Activated gamma-delta T cell (primary cell): ENCODE measurements at places on chromosomes 13 and 19.

DNA sequence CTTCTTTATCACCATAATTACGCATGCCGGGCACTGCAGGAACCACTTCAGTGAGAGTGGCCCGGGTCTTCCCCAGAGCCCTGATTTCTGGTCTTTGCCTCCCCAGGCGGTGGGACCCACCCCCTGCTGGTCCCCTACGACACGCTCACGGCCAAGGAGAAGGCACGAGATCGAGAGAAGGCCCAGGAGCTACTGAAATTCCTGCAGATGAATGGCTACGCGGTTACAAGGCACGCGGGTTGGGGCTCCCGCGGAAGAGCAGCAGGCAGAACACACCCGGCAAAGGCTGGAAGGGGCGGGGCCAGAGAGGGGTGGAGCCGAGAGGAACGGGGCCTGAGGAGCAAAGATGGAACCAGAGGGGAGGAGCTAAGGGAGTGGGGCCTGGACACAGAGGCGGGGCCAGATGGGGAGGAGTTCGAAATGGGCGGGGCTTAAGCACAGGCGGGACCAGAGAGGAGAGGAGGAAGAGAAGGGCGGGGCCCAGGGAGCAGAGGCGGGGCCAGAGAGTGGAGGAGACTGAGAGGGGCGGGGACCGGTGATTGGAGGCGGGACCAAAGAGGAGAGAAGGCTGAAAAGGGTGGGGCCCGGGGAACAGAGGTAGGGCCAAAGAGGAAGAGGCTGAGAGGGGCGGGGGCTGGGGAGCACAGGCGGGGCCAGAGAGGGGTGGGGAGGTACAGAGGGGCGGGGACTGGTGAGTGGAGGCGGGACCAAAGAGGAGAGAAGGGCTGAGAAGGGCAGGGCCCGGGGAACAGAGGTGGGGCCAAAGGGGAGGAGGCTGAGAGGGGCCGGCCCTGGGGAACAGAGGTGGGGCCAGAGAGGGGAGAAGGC, 73.4 kb downstream of the RYR1 start:
- peak; percentile 63 for DNase-seq

DNA sequence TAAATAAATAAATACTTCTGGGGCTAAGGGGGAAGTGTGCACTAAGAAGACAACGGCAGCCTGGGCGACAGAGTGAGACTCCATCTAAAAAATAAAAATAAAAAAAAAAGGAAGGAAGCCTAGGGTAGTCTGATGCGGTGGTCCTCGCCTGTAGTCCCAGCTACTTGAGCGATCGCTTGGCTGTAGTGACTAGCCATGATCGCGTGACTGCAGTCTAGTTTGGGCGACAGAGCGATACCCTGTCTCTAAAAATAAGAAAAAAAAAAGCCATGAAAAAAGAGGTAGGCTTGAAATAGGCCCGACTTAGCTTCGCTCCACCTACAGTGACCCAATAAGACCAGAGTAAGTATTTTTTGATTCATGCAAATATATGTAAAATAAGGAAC, 661 bp upstream of the BABAM1 start:
- no peak for DNase-seq

GRCh38 chr13:49939321-49939720, 3.2 kb upstream of the SPRYD7 start:
- no peak for DNase-seq

GRCh38 chr13:31476753-31477152, 262.6 kb upstream of the RXFP2 start:
- no peak for DNase-seq

- no peak for DNase-seq
These were observed 46.8 kb upstream of the ZNF726 start for GRCh38 chr19:23867895-23868294.

GRCh38 chr13:20157151-20157796, 3.6 kb downstream of the GJA3 start:
- DNase-seq = no peak

DNA sequence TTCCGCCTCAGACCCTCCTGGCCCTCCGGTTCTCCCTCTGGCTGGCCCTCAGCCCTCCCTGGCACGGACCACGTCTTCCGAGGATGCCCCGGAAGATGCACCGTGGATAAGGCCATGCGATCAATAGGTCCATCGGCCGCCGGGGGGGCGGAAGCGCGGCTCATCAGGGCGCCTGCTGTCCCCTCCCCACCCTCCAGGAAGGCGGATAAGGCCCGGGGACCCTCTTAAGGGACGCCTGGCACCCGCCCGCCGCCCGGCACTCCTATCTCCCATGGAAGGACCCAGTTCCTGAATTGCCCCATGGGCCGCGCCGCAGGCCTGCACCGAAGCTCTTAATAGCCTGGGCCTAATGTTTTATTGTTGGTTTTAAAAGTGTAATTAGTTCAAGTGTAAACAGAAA, 46.2 kb upstream of the TCF3 start:
- no peak for DNase-seq

DNA sequence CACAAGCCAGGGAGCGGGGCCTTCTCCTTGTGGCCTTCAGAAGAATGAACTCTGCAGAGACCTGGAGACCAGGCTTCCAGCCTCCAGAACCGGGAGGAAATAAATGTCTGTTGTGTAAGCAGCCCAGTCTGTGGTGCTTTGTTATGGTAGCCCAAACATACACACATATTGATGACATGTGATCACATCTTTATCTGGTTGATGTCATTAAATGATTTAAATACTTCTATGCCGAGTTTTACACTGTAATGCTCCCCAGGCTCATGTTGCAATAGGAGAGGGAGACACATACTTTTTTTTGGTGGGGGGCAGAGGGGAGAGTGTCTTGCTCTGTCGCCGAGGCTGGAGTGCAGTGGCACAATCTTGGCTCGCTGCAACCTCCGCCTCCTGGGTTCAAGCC, 188.0 kb upstream of the IRS2 start:
- DNase-seq = no peak

DNA sequence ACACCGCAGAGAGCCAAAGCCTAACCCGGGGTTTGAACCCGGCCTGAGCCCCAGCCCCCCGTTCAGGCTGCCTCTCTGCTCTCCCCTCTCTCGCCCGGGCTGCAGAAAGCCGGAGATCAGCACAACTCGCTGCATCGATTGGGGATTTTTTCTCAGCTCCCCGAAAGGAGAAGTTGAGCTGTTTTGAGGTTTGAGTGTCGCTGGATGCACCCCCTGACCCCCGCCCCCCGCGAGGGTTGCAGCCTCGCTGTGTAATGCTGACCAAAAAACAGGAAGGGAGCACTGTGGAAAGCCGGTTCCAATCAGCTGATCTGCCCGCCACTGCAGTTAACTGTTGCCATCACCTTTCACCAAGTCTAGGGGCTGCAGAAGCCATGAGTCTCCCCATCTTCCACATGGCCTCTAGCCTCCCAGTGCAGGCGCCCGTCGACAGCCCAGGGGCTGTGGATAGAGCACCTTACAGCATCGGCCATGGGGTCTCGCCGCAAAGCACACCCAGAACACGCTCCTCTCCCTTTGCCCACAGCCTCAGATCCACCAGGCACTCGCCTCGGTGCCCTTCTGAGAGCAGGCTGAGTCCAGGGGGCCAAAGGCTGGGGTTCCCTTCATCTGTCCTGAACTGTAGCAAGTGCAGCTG, 34.5 kb downstream of the MYO9B start:
- no peak for DNase-seq

DNA sequence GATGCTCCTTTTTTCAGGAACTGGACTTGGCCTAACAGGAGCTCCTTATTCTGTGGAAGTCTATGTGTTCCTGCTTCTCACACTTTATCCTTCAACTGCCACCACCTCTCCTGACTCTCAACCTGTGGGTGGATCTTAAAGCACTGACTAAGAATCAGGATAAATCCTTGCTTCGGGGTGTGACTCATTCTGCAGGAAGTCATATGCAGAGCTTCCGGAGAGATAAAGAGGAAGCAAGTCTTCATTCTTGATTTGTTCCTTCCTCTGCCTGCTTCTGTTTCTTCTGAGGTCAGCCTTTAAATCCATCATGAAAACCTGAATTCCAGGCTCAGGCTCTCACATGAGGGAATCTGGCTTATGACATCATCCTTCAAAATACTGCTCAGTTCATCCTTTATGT, 137.1 kb upstream of the ATXN8OS start:
- no peak for DNase-seq

- no peak for DNase-seq
These were observed 41.3 kb downstream of the FLT3 start for GRCh38 chr13:28058866-28059613.

DNA sequence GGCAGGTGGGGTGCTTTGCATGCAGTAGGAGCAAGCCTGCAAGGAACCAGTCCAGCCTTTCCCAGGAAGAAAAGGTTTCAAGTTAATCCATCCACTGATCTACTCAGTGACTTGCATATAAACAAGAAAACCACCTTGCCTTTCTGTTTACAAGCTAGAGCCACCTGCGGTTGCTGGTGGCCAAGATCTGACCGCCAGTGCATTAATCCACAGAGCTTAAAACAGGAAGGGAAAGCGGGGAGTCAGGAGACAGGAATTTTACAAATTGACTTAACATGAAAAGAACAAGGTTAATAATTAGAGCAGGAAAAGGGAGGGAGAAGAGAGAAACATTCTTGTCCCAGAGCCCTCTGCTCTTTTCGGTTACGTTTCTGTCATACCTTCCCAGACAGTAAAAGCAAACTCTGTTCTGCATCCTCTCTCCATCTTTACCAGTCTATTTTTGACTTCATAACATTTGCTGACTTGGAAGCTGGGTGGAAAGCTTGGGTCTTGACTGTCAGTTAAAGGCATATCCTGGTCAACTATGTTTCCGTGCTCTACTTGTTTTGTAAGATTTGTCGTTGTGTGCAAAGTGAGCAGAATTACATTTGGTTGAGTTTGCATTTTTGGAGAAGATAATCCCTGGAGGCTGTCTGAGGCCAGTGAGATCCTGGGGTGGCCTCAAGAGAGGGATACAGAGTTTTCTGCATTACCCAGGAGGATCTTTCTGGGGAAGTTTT, 760.6 kb downstream of the EFNB2 start:
- no peak for DNase-seq

GRCh38 chr13:83881917-83882605, at the start of gene SLITRK1:
TSS of gene SLITRK1 (minus strand) at chr13:83882474. CDS start at chr13:83881507, 967 bp downstream.
- no peak for DNase-seq

DNA sequence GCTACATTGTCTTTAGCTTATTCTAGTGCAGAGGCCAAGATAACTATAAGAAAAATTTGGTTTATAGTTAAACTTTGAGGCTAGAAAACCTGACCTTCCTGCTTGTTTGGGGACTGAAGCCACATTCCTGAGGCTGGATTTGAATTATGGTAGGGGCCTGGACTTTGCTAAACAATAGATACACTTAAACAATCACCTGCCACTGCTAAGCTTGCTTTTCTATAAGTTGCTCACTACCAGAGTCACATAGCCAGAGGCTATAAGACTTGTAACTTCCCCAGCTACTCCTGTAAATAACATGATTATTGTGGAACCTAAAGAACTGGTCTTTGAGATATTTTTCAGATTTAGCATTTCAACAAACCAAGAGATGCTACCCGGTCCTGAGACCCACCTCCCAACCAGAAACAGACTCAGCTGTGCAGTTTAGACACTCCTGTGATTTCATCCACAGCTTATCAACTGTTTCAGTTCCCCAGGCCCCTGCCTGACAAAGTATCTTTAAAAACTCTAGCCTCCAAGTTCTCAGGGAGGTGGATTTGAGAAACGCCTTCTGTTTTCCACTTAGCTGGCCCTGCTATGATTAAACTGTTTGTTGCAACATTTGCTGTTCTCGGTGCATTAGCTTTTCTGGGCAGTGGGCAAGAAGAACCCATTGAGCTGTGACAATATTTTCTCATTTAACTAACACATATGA, 77.7 kb downstream of the MIPEP start:
- DNase-seq = no peak

GRCh38 chr19:18349524-18350128, 9.2 kb downstream of the PGPEP1 start:
- DNase-seq = no peak

DNA sequence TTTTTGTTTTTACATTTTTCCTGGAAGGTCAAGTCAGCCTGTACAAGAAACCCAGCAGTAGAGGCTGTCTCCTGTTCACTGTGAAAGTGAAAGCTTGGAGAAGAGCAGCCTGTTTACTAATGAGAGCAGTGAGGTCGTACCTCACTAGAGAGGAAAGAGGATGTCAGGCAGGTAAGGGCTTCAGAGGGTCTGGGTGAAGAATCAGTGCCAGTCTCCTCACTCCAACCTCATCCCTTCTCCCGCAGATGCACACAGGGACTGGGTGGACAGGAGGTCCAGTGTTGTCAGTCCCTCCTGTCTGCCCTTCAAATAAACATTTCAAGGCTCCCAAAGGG, 462.5 kb downstream of the KLF5 start:
- DNase-seq = no peak

- no peak for DNase-seq
These were observed 152.8 kb upstream of the IRS2 start for GRCh38 chr13:109939180-109939579.

GRCh38 chr13:93066187-93066586, 160.4 kb upstream of the GPC6 start:
- DNase-seq = no peak

- DNase-seq = no peak
These were observed 93.1 kb downstream of the ING1 start for GRCh38 chr13:110806636-110807035.

- no peak for DNase-seq
These were observed 1.3 kb upstream of the A1BG start for GRCh38 chr19:58354478-58355030.

DNA sequence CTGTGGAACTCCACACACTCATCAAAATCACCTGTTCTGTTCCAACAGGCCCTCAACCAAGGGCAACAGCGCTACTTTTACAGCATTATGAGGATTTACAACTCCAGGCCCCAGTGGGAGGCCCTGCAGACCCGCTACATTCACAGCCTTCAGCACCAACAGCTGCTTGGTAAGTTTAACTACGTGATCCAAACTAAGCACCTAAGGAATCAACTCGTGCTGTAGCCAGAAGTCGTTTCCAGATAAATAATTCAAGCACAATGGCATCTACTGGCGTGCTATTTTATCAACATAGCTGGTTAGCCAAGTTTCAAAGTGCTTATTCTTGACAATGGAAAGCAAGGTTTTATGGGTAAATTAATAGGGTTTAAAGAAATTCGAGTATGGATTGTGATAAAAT, 5.3 kb downstream of the FAM216B start:
- DNase-seq = no peak

- DNase-seq = no peak
These were observed 671.1 kb upstream of the SPRY2 start for GRCh38 chr13:81012031-81012430.

GRCh38 chr19:15759962-15760565, 22.3 kb downstream of the OR10H3 start:
- no peak for DNase-seq

DNA sequence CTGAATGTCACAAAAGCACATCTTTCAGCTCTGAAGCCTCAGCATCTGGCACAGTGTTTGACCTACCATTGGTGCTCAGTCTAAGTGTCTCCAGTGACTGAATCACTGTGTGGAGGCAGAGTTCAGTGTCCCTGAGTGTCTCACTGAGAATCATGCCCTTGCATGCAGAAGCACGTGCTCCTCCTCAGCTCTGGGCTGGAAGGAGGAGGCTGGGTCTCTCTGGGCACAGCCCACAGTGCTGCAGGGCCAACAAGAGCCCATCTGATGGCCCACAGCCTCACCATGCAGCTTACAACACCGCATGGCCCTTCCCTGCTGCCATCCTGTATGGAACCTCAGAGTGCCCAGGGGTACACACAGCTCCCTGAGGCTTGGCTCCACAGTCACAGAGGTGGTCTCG, 86.1 kb downstream of the TEX26 start:
- DNase-seq = no peak

- no peak for DNase-seq
These were observed 1.3 kb upstream of the C3 start for GRCh38 chr19:6721773-6722172.

GRCh38 chr19:41405776-41406175, 8.2 kb downstream of the BCKDHA start:
- DNase-seq = no peak
